Activated T-cell treated with anti-CD3 and anti-CD28 coated beads for 24 hours (primary cell): ENCODE measurements at places on chromosomes 16 and 17.
A peak's percentile ranks its signal among the peaks of the same experiment; 100 is the strongest.

- DNase-seq: no peak
Measured at GRCh38 chr16:20931066-20931600, 30.6 kb downstream of the LYRM1 start.

- no peak for DNase-seq
Measured at GRCh38 chr17:78141437-78142118, 4.6 kb upstream of the C17orf99 start.

- no peak for DNase-seq
Measured at GRCh38 chr17:55062921-55063320, 94.4 kb downstream of the STXBP4 start.

GRCh38 chr17:62627219-62627903 lies at the start of gene MRC2:
TSS of gene MRC2 (plus strand) at chr17:62627670. CDS start at chr17:62627803, 133 bp downstream.
- DNase-seq: peak; percentile 35

GRCh38 chr17:32185875-32186274 lies 43.6 kb downstream of the RHOT1 start:
- DNase-seq: no peak

- DNase-seq: no peak
Measured at GRCh38 chr16:8493972-8494371, 96.3 kb downstream of the TMEM114 start.

- DNase-seq: no peak
Measured at GRCh38 chr16:19135896-19136438, 22.2 kb downstream of the ITPRIPL2 start.

GRCh38 chr17:72419866-72420774 lies 299.3 kb downstream of the SOX9 start:
- DNase-seq: no peak

- DNase-seq: no peak
Measured at GRCh38 chr16:3363793-3364192, 8.1 kb downstream of the OR2C1 start.

- DNase-seq: peak; percentile 71
Measured at GRCh38 chr16:31869511-31870201, 4.0 kb upstream of the ZNF267 start.

- no peak for DNase-seq
Measured at GRCh38 chr16:63975669-63976068, 1146.2 kb downstream of the CDH11 start.

GRCh38 chr17:78878261-78878660 lies 24.7 kb downstream of the CEP295NL start:
- DNase-seq: no peak

- peak; percentile 20 for DNase-seq
Measured at GRCh38 chr17:5049314-5049841, 14.2 kb upstream of the SLC52A1 start.

DNA sequence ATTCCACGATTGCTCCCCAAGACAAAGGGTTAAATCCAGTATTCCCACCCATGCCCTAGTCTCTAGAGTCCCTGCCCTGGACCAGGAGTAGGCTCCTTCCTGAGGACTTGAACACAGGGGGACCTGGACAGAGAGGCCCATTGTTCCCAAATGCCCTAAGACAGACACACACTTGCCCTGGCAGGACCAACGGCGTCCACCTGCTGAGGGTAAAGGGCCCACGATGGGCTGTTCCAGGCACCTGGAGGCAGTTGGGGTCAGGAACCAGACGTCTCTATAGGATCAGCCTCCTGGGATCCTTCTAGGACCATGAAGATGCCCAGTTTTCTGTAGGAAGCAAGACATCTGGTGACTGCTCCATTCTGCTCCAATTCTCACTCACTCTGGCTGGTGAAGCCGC lies 39.3 kb downstream of the TNFRSF13B start:
- no peak for DNase-seq

GRCh38 chr16:30858829-30859423 lies 35.0 kb downstream of the BCL7C start:
- no peak for DNase-seq

GRCh38 chr17:7352503-7352889 lies 534 bp downstream of the KCTD11 start:
- DNase-seq: no peak
